ENCODE measurements at places on chromosomes 2 and 18.

DNA sequence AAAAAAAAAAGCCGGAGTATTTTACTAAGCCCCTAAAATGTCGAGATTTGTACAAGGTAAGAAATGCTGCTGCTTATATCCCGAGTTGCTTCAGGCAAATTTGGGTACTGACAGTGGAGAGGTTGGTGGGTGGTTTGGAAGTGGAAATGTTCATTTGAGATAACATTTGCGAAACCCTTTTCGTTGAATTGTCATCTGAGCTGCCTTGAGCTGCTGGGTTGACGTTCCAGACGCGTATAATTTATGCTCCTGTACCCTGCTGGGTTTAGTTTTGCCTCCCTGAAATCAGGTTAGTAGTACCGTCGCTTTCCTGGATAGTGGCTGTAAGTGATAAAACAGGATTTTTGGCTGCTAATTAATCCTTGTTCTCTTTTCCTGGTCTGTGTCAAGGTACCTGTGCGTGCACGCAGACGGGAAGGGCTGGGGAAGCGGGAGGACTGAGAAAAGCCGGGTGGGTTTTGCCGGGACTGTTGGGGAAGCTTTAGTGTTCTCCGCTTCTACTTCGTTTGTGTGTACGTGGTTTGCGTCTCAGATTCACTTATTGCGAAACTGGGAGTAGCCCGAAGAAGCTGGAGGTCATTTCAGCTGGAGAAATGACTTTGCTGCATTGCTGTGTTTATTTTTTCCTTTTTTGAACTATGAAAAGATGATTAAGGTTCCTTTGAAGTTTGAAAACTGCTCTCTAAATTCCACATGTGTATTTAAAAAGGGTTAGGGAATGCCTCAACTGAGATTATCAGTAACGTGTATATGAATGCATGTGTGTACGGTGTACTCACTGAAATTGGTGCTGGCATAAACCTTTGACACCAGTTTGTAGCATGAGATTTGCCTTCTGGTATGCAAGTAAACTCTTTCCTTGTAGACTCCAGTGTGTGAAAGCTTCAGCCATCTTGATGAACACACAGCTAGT, 709 bp downstream of the UGP2 start:
- DNase-seq, result no peak

DNA sequence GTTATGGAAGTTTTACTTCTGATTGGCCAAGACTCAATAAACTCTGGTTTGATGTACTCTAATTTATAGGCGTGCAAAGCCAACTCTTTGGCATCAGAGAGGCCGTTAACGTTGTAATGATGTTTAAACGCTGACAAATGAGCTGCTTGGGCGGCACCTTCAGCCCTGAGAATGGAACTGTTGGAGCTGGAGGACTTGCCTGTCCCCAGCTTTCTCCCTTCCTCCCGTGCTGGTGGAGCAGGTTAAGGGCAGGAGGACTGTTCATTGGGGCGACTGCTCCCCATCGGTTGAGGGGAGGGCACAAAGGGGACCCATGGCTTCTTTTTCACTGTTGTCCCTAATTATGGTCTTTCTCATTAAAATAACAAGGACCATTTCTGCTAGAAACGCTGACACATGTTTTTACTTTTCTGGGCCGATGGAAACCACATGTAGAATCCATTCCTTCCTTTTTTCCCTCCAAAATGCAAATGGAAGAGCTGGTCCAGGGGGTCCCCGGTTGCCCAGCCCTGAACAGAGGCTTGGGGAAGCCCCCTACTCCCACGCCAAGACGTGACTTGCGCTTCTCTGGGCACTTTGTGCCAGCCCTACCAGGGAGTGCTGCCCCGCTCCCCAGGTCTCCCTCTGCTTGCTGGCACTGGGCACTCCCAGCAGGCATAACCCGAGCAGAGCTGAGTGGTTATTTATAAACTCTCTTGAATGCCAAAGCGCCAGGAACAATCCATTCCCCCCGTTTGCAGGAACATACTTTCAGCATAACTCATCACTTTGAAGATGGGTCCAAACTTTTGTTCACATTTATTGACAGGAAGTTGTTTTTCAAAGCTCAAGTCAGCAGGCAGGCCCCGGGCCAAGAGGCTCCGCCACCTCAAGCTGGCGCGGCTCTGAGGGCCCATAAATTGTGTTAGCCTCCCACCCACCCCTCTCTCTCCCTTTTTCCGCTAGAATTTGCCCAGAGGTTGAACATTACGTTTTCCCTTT, 170.1 kb downstream of the ASB1 start:
- DNase-seq, result no peak

GRCh38 chr2:113202305-113203216, 28.8 kb downstream of the PSD4 start:
- DNase-seq, result no peak

- no peak for DNase-seq
These were observed 21.5 kb upstream of the BIN1 start for GRCh38 chr2:127128445-127128904.

GRCh38 chr2:32626639-32627221, 1.1 kb upstream of the TTC27 start:
- no peak for DNase-seq

GRCh38 chr18:58045242-58046092, 1.4 kb downstream of the NEDD4L start:
- peak; percentile 15 for DNase-seq

- DNase-seq, result no peak
These were observed 133.1 kb downstream of the TTN start for GRCh38 chr2:178674122-178674521.

- peak; percentile 67 for DNase-seq
These were observed at the start of gene LIPG for GRCh38 chr18:49561289-49562193. TSS of gene LIPG (plus strand) at chr18:49562057. CDS start at chr18:49562309, 252 bp downstream.

DNA sequence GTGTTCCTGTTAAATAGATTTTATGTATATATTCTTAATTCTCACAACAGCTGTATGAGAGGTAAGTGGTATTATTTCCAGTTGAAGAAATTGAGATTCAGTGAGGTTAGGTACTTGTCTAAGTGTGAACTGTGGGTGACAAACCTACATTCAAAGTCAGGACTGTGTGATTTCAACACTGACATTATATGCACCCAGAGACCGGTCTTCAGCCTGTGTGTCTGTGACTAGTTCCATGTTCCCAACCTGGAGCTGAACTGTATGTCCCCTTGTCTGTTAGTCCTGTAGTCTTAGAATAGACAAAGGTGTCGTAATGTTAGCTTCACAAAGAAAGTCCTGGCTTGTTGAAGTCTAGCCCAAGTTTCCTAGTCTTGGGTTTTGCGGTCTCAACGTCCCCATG, 17.4 kb downstream of the PLEKHB2 start:
- DNase-seq, result no peak

DNA sequence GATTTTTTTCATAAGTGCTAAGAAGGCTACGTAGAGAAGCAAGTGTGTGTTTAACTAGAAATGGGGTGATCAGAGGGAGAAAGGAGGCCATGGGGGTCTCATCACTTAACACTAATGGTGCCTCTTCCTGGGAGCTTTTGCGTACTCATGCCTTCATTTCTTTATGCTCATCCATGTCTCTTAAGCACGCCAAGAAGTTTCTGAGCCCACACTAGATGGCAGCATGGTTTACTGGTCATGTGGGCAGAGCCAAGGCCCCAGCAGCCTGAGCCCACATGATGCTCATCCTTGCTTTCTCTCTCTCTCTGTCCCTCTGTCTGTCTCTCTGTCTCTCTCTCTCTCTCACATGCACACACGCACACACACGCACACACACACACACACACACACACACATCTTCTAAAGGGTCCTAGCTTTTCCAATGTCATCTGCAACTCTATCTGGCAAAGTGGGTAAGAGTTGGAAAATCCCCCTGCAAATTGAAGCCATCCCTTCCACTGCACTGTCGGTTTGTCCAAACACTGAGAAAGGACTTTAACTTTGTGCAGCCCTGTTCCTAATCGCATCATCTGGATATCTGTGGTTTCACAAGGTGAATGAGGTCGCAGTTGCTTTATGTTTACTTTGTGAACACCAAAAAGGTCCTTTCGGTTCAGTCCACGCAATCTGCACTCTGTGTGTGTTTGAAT, 137.1 kb upstream of the CCDC68 start:
- DNase-seq, result no peak

- no peak for DNase-seq
These were observed 66.5 kb upstream of the CTNNA2 start for GRCh38 chr2:79446313-79446712.

DNA sequence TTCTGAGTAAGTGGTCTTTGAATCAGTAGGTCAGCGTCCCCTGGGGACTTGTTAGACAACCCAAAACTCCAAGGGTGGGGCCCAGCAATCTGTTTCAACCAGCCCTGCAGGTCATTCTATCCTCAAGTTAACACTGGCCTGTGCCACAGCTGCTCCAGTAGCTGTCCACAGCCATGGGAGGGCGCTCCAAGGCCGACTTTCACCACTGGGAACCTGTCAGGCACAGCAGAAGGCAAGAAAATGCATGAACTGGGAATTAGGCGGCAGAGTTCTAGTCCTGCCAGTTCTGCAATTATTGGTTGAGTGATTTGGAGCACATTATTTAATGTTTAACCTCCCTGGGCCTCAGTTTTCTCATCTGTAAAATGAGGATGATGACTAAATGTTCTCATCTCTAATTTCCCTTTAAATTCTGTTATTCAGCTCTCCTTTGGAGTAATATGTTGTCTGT, 17.4 kb upstream of the MRPL33 start:
- DNase-seq, result peak; percentile 83

- DNase-seq, result no peak
These were observed 107.9 kb downstream of the CABLES1 start for GRCh38 chr18:23243178-23243577.

DNA sequence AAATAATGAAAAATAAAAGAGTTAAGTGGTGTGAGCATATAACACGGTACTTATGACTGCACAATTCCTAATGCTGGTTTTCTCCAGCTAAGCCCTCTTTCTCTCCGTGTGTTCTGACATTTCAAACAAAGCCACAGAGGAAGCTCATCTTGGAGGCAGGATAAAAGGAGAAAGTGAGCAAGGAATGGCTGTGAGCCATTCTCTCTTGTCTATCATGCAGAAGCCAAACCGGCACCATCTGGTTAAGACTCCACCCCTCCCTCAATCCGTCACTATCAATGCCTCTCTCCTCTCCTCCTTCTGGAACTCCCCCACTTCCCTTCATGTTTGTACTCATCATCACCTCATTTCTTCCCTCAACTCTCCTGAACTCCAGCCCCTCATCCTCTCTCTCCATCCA, 210.4 kb downstream of the TMEM163 start:
- DNase-seq, result no peak

DNA sequence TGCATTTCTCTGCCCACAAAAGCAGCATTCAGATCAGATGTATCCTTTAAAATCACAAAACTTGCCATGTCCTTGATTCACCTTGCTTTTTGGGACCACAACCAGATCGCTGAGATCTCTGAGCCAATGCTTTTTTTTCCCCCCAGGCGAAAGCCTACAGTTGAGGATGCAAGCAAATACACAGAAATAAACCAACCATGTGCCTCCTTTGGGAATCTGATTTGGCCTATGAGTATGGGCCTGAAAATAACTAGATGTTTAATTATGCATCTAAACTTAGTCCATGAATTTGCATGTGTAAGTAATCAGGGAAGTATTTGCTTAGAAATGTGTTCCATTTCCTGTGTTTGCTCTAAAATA, 49.7 kb upstream of the CDC42EP3 start:
- DNase-seq, result no peak

GRCh38 chr2:9965119-9965822, 13.8 kb downstream of the GRHL1 start:
- DNase-seq, result no peak

DNA sequence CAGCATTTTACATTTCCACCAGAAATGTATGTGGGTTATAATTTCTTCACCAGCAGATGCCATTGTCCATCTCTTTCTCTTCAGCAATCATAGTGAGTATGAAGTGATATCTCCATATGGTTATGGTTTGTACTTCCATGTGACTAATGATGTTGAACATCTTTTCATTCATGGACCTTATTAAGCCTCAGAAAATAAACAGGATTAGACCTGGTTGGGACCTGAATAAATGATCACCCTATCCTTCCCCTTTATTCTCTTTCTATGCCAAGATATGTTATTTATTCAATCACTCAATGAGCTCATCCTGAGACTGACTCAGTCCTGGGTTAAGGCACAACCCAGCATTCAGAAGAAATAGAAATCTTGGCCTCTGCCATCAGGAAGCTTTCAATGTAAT, 86.6 kb downstream of the ANTXR1 start:
- DNase-seq, result no peak

DNA sequence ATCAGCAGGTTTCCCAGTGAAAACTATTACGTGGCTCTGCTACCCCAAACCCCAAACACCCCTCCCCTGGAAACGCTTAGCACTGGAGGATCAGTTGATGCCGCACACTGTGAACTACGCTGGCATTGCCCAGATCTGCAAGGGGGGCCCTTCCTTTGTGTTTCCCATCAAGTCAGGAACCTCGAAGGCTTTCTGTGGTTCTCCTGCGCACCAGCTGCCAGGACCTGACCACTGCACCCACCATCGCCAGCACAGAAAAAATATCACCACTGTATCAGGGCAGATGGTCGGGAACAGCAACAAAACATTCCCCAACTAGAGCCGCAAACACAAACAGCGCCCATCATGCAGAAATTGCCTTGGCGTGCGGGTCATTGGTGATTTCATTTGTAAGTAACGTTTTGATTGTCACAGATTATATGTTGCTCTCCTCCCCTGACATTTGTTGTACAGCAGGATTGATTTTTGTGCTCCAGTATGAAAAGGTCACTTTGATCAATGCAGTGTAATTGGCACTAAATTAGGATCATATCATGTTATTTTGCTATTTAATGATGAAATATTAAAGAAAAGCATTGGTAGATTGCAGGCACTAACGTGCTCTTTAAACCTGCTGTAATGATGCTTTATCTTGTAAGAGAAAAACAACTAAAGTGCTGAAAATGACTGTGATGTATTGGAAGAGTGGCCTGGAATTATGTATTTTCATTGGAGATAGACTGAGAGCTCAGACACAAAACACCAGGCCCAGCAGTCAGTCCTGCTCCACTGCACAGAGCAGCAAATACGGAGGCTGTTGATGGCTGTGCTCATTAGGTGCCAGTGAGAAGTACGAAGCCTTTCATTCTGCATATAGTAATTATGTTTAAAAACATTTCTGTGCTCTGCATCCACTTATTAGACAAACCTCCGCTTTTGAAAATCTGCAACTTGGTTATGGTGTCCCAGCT, 833.2 kb upstream of the SALL3 start:
- DNase-seq, result no peak

DNA sequence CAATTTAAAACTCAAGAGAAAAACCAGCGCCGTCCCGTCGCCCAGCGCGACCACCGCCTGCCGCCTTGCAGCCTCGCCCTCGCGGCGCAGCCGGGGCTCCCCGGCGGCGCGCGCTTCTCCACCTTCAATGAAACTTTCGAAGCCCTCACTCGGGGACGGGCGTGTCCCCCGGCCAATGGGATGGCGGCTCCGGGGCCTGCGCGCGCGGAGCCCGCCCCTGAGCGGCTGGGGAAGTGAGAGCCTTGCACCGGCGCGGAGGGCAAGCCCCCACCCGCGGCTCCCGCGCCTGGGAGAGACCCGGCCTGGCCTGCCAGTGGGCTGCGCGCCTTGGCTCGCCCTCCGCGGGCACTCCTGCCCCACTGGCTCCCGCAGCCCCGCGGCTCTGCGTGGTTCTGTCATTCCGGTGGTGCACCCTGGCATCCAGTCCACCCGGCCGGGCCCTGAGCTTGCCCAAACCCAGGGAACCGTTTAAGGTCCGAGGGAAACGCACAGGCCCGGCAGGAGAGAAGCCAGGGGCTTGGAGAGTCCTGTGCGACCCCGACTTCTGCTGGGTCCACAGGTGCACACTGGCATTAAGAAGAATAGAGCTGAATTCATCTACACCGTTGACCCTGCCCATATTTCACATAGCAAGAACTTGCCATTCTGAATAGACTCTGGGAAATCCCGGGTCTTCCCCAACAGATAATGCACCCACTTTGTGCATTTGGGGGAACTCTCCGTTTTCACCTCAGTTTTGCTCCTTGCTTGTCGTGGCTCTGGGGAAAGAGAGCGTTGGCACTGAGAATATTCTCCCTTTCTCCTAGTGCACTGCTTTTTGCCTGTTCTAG, at the start of gene PIEZO2:
Gene PIEZO2 (minus strand): TSS at position 129 of the 830 bp plus-strand sequence. CDS start 981 bp downstream, outside the sequence.
- no peak for DNase-seq
